8988T (cell line): ENCODE measurements at places on chromosomes 4 and X.
A peak's percentile ranks its signal among the peaks of the same experiment; 100 is the strongest.

GRCh38 chr4:82818664-82819662 is 20.4 kb upstream of the SCD5 start:
- no peak for DNase-seq

DNA sequence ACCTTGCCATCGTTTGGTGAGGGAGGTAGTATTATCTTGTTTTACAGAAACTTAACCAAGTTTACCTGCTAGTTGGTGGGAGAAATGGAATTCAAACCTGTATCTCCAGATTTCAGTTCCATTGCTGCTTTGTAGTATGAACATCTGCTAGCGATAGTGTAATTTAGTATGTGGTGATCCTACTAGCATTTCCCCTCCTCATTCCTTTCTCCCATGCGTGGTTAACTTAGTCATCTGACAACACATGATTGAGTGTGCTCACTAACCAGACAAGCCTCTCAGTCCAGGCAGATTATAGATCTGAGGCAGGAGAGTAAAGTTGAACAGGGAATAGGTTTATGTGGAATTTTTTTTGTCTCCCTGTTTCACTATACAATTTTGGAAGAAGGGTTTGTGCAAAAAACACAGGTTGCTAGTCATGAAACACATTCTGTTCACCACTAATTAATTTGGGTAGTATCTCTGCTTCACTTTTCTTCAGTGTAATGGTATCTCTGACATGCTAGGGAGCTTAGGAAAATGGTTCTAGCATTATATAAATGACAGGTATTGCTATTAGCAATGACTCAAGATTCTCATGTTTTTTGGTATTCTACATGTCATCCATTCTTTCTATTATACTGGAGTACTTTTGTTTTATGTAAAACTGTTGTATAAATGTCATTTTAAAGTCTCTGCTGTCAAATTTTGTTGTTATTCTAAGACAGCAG is 21.7 kb downstream of the RBPJ start:
- DNase-seq = no peak

DNA sequence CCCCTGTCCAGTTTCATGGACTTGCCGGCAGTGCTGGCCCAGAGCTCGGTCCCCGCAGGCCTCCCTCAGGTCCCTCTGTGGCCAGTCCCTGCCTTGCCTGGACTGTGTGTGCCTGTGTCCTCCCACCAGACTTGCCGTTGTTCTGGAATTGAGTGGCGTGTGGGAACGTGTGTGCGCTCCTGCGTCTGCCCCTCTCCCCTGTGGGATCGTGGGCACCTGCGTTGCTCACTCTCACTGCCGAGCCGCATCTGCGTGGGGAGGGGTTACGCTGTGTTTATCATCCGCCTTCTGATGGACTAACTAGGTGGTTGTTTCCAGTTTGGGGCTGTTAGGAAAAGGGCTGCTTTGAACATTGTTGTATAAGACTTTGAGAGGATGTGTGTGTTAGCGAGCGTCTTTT is 21.2 kb downstream of the PCGF3 start:
- DNase-seq = no peak

GRCh38 chr4:52560844-52561280 is 98.2 kb downstream of the USP46 start:
- no peak for DNase-seq

DNA sequence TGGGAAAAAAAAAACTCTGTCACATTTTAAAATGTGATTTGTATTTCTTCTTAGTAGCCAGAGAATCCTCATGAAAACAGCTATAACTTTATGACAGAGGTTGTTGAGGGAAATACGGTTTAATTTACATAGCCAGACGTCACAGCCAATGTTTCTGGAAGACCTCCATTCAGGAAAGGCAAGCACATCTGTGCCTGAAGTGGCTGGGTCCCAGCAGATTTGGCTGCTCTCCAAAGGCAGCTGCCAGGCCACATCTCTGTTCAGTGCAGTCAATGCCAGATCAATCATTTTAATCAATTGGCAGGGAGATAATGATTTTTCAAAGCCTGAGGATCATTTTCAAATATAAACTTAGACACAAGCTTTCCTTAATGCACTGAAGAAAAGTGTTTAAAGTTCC is 86.5 kb upstream of the ZIC3 start:
- DNase-seq = no peak

DNA sequence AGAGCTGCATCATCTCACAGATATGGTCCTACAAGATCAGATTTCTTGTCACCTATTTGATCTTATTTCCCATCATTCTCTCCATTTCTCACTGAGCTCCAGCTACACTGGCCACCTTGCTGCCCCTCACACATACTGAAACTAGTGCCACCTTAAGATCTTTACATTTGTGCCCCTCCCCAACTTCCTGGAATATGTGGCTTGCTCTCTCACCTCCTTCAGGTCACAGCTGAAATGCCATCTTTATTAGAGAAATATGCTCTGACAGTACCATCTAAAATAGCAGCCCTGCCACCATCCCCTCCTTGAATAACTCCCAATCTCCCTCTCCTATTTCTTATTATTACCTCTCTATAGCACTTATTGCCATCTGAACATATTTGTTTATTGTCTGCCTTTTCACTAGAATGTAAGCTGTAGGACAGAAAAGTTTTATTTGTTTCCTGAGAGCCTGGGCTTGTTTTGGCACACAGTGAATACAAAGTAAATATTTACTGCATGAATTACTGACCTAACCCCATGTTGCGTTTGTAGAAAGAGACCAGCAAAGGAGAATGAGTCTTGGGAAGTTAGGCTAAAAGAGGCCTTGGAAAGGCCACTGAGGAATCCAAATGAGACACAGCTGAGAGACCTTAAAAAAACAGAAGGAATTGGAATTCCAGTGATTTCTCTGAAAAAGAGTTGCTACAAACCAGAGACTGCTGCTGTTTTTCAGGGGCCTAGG is 22.7 kb downstream of the DYNLT3 start:
- no peak for DNase-seq

GRCh38 chr4:113071805-113072204 is 22.4 kb downstream of the ANK2 start:
- DNase-seq = no peak

DNA sequence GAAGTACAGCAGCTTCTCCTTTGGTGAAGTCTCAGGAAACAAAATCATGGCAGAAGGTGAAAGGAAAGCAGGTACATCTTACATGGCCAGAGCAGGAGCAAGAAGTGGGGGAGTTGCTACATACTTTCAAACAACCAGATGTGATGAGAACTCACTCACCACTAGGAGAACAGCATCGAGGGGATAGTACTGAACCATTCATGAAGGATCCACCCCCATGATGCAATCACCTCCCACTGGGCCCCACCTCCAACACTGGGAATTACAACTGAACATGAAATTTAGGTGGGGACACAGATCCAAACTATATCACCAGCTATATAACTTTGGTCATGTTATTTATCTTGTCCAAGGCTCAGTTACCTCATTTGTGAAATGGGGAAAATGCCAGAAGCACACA is 159.4 kb downstream of the OPHN1 start:
- no peak for DNase-seq

DNA sequence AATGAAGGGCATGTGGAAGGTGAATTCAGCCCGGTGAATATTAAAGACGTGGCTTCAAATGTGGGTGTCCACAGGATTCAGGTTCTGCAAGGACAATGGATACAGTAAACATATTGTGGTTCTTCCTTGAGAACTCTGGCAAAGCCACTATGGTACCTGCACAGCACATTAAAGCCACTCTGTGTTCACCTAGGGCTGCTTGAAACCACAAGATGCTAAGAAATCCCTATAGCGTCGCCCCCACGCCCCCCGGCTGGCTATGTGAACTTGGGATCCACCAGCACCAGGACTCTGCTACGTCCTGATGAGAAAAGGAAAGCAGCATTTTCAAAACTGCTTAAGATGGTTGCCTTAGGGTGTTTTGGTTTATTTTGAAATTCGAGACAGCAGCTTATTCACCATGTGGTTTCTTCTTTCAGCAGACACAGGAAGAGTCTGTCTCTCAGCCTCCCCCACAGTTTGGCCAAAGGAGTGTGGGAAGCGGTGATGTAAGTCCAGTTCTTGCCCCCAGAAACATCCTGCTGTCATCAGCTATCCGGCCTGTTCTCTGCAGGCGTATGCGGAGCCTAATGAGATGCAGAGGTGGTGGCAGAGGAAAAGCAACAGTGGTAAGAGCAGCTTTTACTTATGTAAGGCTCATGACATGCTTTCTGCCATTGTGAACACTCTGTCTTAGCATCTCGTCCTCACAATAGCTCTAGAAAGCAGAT is 111.5 kb downstream of the AFAP1 start:
- DNase-seq = no peak

- DNase-seq = no peak
Observed at GRCh38 chr4:138242076-138242833, at the start of gene SLC7A11. TSS of gene SLC7A11 (minus strand) at chr4:138242349. CDS start at chr4:138242069, 280 bp downstream.

DNA sequence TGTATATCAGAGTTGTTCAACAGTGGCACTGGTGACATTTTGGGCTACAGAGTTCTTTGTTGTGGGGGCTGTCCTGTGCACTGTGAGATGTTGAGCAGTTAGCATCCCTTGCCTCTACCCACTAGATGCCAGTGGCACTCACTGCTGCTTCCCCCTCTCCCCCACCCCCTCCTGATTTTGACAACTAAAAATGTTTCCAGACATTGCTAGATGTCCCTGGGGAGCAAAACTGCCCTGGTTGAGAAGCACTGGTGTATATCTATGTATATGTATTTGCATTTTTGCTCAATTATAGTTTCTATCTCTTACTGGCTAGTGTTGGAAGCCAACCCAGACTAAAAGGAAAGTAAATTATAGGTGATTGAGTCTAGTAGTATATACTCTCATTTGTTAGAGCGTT is 2.4 kb downstream of the TMEM131L start:
- DNase-seq = no peak

GRCh38 chr4:76198411-76199237 is 15.0 kb downstream of the SCARB2 start:
- no peak for DNase-seq

DNA sequence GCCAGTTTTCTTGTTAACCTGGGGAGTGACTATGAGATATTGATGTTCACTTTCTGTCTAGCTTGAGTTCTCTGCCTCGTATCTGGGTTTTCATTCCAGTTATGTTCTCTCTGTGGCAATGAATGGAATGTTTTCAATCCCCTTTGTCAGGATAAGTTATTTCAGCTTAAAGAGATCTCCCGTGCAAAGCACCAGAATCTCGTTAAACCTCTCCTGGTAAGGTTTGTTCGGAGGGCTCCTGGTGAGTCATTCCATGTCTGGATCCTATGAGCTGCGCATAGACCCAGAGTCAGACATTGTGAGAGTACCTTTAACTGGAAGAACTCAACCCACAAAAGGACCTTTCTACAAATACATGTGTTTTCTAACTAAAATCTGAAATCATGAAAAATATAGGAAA is 51.0 kb downstream of the KDR start:
- no peak for DNase-seq

DNA sequence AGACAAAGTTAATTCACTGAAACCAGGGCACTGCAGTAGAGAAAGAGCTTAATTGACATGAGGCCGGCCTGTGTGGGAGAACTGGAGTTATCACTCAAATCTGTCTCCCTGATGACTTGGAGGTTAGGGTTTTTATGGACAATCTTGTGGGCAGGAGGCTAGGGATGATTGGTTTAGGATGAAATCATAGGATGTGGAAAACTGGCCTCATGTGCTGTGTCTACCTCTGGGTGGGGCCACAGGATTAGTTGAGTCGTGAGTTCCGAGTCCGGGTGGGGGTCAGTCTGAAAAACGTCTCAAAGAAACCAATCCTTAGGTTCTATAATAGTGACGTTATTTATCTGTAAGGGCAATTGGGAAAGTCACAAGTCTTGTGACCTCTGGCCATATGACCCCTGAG is 68.1 kb downstream of the UCHL1 start:
- no peak for DNase-seq

DNA sequence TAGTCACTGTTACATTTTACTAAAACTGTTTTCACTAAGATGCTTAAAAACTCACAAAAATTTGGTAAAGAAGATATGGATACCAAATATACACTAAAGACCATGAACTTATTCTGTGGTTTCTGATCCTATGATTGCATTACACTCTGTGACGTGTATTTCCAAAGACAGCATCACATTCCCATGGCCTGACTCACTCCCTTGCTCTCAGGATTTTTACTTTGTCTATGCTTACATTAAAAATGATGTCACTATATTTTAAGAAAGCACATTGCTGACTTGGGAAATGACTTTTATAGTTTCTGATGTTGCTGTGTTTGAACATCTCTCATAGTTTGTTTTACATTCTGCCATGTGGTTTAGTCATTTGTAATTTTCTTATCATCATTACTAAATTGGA is 327.9 kb upstream of the MAGEB18 start:
- no peak for DNase-seq

DNA sequence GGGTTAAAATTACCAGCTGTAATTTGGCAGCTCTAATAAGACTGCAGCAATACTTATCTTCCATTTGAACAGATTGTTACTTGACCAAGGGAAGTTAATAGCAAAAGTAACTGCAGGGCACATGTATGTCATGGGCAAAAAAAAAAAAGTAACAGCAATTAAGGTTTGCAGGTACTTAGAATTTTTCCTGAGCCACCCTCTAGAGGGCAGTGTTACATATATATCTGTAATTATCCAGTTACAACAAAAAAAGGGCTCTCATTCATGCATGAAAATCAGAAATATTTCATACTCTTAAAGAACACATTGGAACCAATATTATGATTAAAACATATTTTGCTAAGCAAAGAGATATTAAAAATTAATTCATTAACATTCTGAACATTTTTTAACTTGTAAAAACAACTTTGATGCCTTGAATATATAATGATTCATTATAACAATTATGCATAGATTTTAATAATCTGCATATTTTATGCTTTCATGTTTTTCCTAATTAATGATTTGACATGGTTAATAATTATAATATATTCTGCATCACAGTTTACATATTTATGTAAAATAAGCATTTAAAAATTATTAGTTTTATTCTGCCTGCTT is 25.1 kb downstream of the XIAP start:
- DNase-seq = peak; percentile 18

DNA sequence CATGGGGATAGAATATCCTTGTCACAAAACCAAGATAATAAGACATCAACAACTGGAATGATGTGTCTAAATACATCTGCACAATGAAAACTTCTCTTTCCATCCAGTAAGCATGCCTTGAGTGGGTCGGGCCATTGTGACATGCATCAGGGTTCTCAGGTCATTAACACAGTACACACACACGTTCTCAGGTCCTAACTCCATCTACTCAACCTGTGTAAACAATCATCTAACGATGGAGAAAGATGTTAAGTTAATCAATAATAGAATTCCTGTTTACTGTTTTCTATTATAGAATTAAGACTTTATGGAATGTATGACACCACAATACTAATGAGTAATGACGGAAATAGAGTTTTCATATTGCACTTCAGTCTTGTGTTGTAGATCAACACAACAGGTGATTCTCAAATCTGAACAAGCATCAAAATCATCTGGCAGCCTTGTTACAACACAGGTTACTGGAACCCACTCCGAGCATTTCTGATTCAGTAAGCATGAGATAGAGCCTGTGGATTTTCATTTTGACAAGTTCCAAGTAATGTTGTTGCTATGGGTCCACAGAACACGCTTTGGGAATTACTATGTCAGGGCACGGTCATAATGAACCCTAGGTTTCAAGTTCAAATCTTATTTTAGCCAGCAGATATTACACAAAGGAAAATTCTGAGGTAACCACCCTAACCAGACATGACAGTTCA is 315.8 kb upstream of the TEX13C start:
- DNase-seq = no peak

- DNase-seq = no peak
Observed at GRCh38 chrX:120753413-120754251, 122.0 kb downstream of the CT47B1 start.

- DNase-seq = no peak
Observed at GRCh38 chr4:100881283-100881682, 363.5 kb upstream of the EMCN start.
